NCI-H510A treated with DMSO at 0.1 percent for 48 hours (cell line): ENCODE measurements at places on chromosomes 7 and 10.

- no peak for DNase-seq
These were observed at the start of gene ARHGAP21 for GRCh38 chr10:24723788-24724380. TSS of gene ARHGAP21 (minus strand) at chr10:24723887. CDS start at chr10:24721899, 1,988 bp downstream.

- no peak for DNase-seq
These were observed 932.8 kb upstream of the SORCS1 start for GRCh38 chr10:108097258-108097657.

DNA sequence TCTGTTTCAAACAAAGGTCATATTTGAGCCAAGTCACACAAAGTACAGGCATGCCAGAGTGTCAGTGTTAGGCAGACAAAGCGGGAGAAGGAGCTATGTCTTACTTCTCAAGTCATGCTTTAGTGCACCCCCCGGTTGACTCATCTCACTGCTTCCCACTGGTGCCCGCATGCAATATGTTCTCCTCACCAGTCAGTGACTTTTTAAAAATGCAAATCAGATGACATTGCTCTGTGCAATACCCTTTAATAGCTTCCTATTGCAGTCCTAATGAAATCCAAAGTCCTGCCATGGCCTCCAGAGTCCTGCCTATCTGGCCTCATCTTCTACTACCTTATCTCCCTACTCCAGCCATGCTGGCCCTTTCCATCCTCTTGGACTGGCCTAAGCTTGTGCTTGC, 429.1 kb downstream of the ACTR3B start:
- DNase-seq: no peak

GRCh38 chr7:25240340-25240739, 12.1 kb upstream of the NPVF start:
- DNase-seq: no peak

DNA sequence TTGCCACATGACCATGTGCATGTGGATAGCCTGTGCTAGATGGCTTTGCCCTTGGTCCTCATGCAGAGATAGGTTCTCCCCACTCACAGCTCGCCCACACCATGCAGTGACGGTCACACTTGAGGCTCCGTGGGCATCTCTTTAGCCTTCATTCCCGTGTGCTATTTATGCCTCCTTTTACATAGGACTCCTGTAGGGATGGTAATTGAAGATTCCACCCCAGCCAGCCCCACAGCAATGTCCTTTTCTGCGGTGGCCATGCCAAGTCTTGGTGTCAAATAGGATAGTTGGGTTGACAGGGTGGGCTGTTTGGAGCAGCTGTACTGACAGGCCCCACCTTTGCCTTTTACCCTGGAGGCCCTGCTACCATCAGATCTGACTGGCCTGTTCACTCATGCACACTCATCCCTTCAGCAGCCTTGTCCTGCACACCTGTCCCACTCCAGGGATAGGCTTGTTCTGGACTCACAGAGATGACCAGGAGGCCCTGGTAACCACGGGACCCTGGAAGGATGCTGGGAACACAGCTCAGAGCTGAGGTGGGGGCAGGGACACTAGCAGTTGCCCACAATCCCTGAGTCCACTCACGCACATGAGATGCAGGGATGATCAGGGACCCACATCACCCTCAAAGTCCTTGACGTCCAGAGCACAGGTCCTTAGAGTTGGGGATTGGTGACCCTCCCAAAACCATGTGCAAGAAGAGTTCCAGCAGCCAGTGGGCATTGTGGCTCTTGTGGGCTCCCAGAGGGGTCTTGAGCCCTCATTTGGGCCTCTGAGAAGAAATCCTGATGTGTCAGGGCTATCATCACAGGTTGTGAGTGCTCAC, 71.2 kb downstream of the ADCY1 start:
- DNase-seq: no peak

DNA sequence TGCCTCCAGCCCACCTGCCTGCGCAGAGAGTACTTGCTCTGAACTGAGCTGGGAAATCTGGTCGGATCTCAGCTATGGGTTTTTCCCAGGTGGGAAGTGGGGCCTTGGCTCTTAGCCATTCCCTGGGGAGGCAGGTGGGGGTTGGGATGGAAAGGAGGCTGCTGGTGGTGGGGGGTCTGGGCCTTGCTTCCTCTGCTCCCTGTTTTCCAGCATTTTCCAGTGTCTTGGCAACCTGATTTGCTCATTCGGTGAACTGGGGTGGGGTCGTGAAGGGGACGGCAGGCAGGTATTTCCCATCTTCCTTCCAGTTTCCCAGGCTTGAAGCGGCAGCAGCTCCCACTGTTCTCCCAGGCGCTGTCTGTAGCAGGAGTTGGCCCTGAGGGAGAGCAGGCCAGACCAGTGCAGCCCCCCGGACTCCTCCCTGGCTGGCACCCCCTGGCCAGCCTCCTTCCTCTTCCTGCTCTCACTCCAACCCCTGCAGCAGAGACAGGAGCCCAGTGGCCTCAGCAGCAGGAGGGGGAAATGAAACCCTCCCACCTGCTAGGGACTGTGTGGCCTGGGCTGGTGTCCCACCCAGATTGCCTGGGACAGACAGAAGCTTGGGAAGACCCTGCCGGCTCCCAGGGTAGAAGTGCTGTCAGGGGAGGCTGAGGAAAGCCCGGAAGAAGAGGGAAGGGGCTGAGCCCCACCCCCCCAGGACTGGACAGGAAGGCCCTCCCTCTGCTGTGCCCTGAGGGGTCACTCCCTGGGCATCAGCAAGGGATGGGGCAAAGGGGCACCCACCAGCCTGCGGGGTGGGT, 6.6 kb downstream of the TRIM8 start:
- no peak for DNase-seq

DNA sequence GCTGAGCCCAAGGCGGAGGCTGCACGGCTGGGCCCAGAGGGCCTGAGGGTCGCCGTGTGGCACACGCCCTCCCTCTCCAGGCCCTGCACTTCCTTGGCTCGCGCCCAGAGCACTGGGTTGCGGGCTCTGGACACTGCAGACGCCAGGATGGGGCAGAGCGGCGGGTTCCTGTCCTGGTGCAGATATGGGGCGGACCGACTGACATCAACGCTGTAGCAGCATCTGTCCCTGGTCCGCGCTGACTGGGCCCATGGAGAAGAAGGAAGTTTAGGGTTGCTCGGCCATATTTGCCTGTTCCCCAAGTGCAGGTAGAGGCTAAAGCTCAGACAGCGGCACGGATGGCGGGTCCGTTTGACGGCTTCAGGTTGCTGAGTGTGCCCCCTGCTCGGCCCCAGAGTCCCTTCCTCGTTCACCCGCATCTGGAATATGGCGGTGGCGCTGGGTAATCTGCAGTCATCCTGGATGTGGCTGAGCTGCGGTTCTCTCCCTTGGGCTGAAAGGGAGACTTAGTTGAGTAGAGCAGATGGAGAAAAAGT, 116.1 kb downstream of the OR13A1 start:
- DNase-seq: no peak
